ENCODE measurements at places on chromosomes 2 and 18. TPM values are rescaled to one million over a fixed set of nuclear protein-coding genes. Genes with fewer than 3 reads are reported as not detected.
A peak's percentile ranks its signal among the peaks of the same experiment; 100 is the strongest.

PROC gene
- total RNA-seq = not detected

DNA sequence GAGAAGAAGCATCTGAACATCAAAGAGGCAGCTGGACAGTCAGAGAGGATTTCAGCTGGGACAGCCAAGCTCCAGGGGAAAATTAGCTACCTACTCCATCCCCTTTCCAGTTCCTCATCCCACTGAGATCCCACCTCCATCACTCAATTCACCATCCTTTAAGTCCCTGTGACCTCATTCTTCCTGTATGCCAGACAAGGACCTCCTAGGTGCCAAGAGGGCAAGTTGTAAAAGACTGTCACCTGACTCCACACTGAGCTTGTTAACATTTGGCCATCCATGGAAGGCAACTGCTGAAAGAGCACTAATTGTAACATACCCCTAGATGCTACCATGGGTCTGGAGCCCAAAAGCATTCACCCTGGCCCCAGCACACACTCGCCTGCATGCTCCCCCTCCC, 97.8 kb downstream of the KYNU start:
- H3K36me3 ChIP-seq = no peaks in the 10 kb centered on the region
- H3K27ac ChIP-seq = no peak overlapping the region
- no peak overlapping the region for H3K4me3 ChIP-seq
- H3K27me3 ChIP-seq = peaks cover 2% of the 10 kb centered on the region
- DNase-seq = no peak
- no peaks in the 10 kb centered on the region for H3K4me1 ChIP-seq

DNA sequence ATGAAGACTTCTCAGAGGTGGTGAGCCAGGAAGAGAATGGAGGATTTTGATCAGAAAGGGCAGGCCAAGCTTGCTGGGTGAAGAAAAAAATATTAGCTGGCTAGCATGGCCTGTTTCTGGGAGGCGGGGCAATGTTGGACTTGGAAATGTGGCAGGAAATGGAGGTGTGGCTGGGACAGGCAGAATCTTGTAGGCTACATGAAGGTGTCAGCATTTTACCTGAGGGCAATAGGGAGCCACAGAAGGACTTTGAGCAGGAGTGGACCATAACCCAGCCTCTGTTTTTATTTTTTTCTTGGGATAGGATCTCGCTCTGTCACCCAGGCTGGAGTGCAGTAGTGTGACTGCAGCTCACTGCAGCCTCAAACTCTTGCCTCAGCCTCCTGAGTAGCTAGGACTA, 31.7 kb downstream of the EMX1 start:
- peaks cover 18% of the 10 kb centered on the region for H3K4me1 ChIP-seq
- no peaks in the 10 kb centered on the region for H3K36me3 ChIP-seq
- H3K27ac ChIP-seq = peak overlapping the region; percentile 12
- H3K27me3 ChIP-seq = no peaks in the 10 kb centered on the region

GRCh38 chr2:168272225-168272624, 24.8 kb upstream of the STK39 start:
- DNase-seq = no peak
- no peak overlapping the region for H3K4me3 ChIP-seq
- H3K4me1 ChIP-seq = no peaks in the 10 kb centered on the region
- no peak overlapping the region for H3K27ac ChIP-seq
- H3K36me3 ChIP-seq = no peaks in the 10 kb centered on the region

DNA sequence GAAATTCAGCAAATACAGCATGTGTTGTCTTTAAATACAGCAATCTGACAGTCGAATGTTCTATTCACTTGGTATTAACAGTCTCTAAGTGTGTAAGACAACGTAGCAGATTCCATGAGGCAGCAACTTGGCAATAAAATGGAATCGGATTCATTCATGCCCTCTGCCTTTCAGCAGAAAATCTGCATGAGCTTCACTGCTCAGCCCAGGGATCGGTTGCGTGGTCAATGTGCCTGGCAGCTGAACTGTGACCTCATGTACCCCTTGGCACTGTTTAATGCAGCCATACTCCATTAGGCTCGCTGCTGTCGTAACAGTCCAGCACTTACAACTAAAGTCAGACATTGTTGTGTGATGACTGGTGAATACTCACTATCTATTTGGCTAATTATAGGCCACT, 17.7 kb upstream of the RGPD4 start:
- no peaks in the 10 kb centered on the region for H3K36me3 ChIP-seq
- no peaks in the 10 kb centered on the region for H3K4me1 ChIP-seq
- no peak for DNase-seq
- H3K27me3 ChIP-seq = no peaks in the 10 kb centered on the region
- no peak overlapping the region for H3K27ac ChIP-seq

DNA sequence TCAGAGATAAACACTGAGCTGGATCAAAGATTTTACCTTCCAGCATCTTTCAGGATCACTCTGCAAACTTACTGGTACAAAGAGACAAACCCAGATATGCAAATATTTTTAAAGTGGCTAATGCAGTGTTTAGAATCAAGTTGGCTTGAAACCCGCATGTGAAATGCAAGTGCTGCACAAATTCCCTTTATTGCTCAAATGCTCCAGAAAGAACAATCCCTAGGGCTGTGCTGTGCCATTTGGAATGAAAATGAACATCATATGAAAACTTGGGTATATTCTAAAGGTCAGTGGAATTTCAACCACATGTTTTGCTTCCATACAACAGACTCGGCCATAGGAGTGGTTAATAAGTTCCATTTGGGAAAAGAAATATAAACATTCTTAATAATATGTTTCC, 139.1 kb downstream of the VWC2L start:
- H3K4me1 ChIP-seq = no peaks in the 10 kb centered on the region
- H3K27me3 ChIP-seq = no peaks in the 10 kb centered on the region
- no peak overlapping the region for H3K27ac ChIP-seq
- no peak for DNase-seq
- no peaks in the 10 kb centered on the region for H3K36me3 ChIP-seq
- no peak overlapping the region for H3K4me3 ChIP-seq

- no peaks in the 10 kb centered on the region for H3K4me1 ChIP-seq
- peak within 1 kb of the TSS; percentile 59 for H3K4me3 ChIP-seq
- no peaks in the 10 kb centered on the region for H3K36me3 ChIP-seq
- peak; percentile 44 for DNase-seq
- no peak within 1 kb of the TSS for H3K27ac ChIP-seq
Observed at GRCh38 chr2:219627103-219628100, at the start of gene SLC4A3. SLC4A3 (plus strand) TSS chr2:219627630; CDS start chr2:219627993, 363 bp downstream.
